Activated CD8-positive, alpha-beta memory T cell treated with anti-CD3 and anti-CD28 coated beads for 24 hours (primary cell): ENCODE measurements at places on chromosomes 12 and 14.

GRCh38 chr14:33993246-33993645 lies 42.4 kb upstream of the EGLN3 start:
- DNase-seq: no peak

GRCh38 chr12:1880153-1880845 lies 38.2 kb downstream of the CACNA2D4 start:
- no peak for DNase-seq

DNA sequence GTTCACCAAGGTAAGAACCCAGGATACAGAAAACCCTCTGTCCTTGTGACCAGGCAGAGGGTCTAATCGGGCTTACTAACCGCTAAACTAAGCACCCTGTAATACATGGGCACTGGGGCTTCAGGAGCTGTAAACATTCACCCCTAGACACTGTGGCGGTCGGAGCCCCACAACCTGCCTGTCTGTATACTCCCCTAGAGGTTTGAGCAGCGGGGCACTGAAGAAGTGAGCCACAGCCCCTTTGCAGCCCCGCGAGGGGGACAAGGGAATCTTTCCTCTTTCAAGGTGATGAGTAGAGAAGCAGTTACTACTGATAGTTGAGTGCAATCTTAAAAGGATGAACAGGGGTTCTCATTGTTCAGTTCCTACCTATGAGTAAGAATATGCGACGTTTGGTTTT lies 397.2 kb downstream of the AEBP2 start:
- DNase-seq: no peak

DNA sequence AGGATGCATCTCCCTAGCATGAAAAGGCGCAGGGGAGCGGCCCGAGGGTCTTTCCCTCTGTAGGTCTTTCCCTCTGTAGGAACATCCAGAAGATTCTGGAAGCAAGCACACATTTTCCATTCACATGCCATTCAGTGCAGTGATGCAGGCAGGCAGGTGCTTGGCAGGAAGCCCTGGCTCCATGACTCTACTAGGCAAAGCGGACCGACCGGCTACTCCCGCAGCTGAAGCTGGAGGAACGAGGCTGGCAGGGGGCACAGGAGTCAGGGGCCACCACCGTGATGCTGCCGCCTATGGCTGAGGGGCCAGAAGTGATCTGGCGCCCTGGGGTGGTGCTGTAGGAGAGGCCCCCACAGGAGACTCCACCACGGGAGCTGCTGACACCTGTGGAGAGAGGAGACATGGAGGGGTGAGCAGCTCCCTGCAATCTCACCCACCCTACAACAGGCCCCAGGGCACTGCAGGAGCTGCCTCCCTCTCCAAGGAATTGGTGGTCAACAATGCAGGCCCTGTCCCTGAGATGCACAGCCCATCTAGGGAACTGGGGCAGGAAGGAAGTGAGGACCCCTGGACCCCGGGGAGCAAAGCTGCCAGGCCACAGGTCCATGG lies 6.5 kb downstream of the KRT85 start:
- DNase-seq: no peak

DNA sequence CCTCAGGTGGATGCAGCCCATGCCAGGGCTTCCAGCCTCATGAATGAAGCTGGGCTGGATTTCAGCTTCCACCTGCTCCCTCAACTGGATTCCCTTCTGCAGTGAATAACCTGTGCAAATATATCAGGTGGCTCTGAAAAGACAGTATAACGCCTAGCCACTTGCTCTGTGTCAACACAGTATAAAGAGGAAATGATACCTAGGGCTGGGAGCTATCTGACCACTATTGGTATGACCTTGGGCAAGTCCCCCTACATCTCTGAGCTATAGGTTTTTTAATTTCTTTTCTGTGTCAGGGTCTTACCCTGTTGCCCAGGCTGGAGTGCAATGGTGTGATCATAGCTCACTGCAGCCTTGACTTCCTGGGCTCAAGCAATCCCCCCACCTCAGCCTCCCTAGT lies 19.8 kb downstream of the ISM2 start:
- DNase-seq: no peak

- no peak for DNase-seq
These were observed 40.0 kb upstream of the ATF1 start for GRCh38 chr12:50723865-50724264.

GRCh38 chr14:74963705-74964271 lies 8.4 kb upstream of the PGF start:
- DNase-seq: no peak

GRCh38 chr12:100668945-100669536 lies 95.6 kb downstream of the GAS2L3 start:
- DNase-seq: peak; percentile 73

DNA sequence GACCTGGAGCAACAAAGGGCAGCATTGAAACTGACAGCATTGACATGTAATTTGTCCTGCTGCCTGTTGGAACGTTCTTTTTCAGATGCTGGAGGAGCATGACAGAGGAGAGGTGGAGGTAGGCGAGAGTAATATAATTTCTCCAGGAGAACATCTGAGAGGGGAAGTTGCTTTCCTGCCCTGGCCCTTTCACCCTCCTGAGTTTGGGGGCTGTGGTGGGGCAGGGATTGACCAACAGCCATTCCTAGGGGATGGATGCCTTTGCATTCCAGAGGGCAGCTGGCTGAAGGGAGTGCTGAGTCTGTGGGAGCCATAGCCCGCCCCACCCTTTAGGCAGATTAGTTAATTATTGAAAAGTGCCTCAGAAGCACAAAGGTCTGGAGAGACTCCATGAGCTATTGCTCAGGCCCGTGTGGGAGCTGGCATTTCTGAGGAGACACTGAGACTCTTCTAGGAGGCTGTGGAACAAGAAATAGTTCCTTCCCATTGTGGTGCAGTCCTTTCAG lies 73.5 kb downstream of the ARF6 start:
- no peak for DNase-seq

DNA sequence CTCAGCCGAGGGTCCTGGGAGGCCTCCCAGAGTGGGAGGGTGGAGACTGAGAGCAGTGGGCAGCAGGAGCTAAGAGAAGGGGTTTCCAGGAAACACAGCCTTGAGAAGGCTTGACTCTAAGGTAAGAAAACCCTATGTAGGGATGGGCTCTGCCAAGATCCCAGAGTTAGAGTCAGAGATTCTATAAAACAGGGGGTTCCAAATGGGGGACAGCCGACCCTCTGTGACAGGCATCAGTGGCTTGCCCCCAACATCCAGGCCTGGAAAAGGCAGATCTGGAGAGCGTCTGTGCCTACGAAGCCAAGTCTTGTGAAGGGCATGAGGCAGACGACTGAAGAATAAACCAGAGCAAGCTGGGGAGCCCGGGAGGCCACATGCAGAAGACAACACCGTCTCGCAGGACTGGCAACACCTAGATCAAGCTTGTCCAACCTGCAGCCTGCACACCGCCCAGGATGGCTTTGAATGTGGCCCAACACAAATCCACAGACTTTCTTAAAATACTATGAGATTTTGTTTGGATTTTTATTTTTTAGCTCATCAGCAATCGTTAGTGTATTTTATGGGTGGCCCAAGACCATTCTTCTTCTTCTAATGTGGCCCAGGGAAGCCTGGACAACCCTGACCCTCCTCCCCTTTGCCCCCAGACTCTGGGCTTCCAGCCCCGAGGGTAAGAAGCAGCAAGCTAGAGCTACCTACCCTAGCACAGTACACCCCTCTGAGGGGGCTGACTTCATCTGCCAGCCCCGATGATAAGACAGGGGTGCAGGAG lies 42.1 kb downstream of the PRMT8 start:
- DNase-seq: peak; percentile 28

DNA sequence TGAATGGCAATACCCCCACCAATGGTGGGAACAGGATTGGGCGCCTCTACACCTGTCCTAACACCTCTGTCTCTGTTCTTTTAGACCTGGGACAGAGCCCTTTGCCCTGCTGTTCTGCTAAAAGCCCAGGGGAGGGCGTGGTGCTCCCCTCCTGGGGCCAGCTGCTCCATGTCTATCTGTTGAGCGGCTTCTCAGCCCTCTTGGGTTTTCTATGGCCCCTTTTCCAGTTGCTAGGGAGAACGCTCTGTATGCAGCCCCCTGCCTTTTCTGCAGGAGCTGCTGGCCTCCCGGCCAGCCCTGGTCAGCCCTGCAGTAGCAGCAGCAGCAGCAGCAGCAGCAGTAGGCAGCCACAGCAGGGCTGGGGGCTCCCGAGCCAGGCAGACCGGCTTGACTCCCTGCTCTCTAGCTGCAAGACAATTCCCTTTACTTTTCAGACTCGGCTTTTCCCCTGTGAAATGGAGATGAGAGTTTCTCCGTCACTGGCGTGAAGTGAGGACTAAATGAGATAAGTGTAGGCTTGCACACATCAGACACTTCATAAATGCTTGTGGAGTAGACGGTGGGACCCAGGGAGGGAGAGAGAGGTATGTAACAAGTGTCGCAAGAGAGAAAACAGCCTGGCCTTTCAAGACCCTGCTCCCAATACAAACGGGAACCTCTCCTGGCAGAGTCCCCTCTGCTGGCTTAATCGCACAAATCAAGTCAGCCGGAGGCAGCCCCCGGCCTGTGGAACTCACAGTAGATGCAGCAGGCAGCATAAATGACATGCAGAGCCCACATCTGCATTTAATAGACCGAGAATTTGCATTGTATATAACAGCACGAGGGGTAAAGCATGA lies 1.0 kb downstream of the RTL1 start:
- peak; percentile 41 for DNase-seq

DNA sequence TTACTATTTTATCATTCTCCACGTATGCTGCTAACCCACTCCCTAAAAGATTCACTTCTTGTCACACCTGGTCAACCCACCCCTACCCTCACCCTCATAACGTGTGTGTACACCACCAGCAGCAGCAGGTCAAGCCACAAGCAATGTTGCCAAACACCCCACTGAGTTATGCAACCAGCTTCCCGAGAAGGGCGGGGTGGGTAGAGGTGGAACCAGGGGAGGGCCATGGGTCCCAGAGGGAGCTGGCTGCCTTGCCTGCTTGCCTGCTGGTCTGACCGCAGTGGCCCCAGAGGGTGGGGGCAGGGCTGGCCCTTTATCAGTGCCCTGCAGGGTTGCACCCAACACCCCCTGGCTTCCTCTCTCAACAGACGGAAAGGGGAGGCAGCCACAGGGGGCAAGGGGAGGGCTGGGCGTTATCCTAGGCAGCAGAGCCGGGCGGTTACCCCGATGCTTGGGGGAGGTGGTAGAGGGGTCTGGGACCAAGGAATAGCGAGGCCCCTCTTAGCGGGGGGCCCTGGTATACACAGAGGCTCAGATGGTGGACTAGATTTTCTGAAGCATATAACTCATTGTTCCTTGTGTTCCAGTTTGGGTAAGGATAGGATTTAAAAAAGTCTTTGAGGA lies 3.5 kb upstream of the NFE2 start:
- DNase-seq: no peak

DNA sequence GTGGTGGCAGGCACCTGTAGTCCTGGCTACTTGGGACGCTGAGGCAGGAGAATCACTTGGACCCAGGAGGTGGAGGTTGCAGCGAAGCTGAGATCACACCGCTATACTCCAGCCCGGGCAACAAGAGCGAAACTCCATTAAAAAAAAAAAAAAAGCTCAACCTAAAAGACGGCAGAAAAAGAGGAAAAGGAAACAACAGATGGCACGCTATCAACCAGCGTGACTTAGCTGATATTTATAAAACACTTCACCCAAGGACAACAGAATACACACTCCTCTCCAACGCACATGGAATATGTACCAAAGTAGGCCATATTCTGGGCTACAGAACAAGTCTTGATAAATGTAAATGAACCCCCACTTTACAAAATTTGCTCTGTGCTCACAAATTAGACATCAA lies 34.0 kb upstream of the CLMN start:
- DNase-seq: no peak

DNA sequence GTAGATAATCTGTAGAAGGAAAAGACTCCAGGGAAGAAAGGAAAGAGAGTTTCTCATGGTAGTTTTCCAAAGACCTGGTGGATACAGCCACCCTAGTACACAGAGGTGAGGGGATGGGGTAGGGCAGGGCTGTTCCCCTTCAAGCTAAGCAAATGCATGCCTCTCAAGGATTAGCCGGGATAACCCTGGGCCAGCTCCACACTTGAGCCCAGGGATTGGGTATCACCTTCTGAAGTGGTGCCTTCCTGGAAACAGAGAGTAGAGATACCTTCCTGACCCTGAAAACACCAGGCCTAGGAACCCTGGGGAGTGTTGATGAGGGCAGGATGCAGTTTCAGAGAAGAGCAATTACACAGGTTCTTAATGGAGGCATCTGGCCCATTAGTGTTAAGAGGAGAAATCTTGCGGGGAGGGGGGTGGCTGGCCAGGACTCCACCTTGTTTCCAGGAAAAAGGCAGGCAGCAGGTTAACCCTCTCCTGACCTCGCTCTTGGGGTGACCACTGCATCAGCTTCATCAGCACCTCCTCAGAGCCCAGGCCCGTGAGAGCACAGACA lies 106.9 kb upstream of the TMEM233 start:
- DNase-seq: no peak

DNA sequence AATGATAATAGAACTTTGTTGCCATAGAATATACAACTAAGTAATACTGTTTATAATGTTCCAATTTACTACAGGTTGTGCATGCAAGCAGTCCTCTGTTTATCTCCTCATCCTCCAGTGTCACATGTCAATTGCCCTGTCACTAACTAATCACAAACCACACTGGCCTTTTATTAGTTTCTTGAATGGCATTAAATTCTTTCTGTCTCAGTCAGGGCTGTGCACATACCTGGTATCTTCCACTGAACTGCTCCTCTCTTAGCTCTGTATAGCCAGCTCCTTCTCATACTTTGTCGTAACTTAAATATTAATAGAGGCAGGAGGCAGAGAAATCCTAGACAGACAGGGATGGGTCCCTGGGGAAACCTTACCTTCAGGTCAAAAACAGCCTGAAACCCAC lies 24.0 kb downstream of the GABARAPL1 start:
- no peak for DNase-seq

DNA sequence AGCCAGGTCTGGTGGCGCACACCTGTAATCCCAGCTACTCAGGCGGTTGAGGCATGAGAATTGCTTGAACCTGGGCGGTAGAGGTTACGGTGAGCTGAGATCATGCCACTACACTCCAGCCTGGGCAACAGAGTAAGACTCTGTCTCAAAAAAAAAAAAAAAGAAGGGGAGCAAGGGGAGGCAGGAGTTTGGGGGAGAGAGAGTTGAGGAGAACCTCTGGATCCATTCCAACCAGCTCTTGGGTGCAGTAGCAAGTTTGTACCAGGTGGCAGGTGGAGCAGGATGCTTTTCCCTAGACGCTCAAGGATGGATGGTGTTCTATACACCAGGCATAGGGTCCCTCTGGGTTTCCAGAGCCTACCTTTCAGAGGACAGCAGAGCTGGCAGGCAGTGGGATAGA lies 1.9 kb downstream of the NFE2 start:
- DNase-seq: no peak

- no peak for DNase-seq
These were observed 55.7 kb downstream of the VRK1 start for GRCh38 chr14:96852823-96853422.

DNA sequence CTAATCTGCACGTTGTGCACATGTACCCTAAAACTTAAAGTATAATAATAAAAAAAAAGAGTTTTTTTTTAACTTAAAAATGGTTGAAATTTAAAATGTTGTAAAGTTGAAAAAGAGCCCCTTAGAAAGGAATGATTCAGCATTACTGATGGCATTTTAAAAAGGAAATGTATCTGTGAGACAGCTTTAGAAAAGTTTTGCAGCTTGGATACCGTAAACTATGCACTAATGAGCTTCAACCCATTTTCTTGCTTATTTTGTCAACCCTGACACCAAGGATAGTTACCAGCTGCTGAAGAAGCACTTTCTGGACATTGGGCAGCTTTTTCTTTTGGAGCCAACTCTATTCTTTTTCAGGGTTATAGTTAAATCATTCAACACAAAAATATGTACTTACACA lies 4.3 kb downstream of the BICD1 start:
- DNase-seq: no peak
